ENCODE measurements at places on chromosomes 5 and 9.

GRCh38 chr5:174355208-174355612 is 309.7 kb downstream of the NSG2 start:
- DNase-seq = no peak

GRCh38 chr5:7186818-7187217 is 209.1 kb upstream of the ADCY2 start:
- DNase-seq = no peak

GRCh38 chr9:86534572-86535258 is 180.5 kb upstream of the TUT7 start:
- no peak for DNase-seq

GRCh38 chr9:81628897-81629296 is 60.5 kb downstream of the TLE1 start:
- DNase-seq = no peak

DNA sequence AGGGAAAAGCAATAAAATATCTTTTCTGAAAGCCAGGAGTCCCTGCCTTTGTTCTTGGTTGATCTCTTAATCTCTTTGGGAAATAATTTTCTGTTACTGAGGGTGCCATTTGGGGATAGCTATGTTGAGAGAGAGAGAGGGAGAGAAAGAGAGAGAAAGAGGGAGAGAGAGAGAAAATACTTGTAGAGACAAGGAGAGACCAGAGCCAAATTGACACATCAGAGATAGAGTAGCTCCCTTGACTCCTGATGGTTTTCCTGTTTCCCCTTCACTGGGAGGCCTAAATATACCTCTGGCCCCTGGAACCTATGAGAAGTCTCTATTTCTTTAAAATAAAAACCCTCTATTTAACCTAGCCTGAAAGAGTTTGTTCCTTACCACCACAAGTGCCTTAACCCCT is 14.9 kb downstream of the CMYA5 start:
- DNase-seq = no peak

DNA sequence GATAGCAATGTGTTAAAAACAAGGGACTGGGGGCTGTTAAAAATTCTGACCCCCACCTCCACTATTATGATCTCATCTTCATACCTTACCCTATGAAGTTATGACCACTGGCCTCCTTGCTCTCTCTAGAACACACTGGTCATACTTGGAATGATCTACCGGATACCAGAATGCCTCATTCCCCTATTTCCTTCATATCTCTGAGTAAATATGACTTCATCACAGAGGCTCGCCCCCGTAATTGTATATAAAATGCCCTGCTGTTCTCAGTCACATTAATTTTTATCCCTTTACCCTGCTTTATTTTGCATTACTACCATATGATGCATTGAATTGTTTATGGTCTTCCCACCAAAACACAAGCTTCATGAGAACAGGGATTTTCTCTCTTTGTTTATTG is 29.2 kb downstream of the IZUMO3 start:
- no peak for DNase-seq

DNA sequence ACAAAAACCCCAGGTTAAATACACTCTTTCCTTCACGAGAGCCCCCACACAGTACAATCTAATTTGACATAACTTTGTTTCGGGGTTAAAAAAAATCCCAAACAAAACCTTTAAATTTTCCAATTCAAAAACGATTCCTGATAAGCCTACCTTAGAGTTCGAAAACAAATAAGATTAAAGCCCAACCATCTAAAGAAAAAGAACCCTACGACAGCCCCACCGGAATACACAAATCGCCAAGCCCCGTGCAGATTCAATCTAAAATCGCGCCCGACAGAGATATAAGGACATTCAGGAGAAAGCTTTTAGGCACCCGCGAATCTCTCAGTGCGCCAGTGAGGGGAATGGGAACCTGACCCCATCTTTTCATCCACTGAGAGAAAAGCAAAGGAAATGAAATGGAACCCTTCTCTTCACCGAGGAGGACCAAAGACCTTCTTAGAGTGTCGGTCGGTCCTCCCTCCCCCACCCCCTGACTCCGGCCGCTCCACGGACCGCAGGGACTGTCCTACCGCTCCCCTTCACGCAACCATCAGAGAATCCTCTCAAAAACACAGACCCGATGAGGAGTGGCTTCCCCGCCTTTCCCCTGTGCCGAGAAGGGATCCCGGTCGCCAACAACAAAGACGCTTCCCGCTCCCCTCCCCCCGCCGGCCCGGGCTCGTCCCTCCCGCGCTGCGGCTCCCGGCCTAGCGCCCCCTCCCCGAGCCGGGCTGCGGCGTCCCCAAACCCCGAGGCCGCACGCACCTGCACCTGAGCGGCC is 925 bp downstream of the ABHD17B start:
- peak; percentile 31 for DNase-seq

- no peak for DNase-seq
Measured at GRCh38 chr5:121386334-121386733, 465.3 kb upstream of the FTMT start.

GRCh38 chr5:135999406-136000139 is 29.2 kb upstream of the TGFBI start:
- no peak for DNase-seq

- no peak for DNase-seq
Measured at GRCh38 chr9:18490641-18491370, 16.9 kb downstream of the ADAMTSL1 start.

GRCh38 chr9:133031496-133031911 is 707 bp downstream of the GTF3C5 start:
- no peak for DNase-seq
